ENCODE measurements at places on chromosomes 3 and 15.

- DNase-seq = no peak
Observed at GRCh38 chr3:195260280-195260905, 10.6 kb downstream of the XXYLT1 start.

- DNase-seq = no peak
Observed at GRCh38 chr15:89406940-89407607, 72.5 kb upstream of the POLG start.

GRCh38 chr3:73500321-73500720 is 124.4 kb downstream of the PDZRN3 start:
- no peak for DNase-seq

- DNase-seq = peak; percentile 83
Observed at GRCh38 chr15:73956743-73957135, 30.5 kb downstream of the LOXL1 start.

DNA sequence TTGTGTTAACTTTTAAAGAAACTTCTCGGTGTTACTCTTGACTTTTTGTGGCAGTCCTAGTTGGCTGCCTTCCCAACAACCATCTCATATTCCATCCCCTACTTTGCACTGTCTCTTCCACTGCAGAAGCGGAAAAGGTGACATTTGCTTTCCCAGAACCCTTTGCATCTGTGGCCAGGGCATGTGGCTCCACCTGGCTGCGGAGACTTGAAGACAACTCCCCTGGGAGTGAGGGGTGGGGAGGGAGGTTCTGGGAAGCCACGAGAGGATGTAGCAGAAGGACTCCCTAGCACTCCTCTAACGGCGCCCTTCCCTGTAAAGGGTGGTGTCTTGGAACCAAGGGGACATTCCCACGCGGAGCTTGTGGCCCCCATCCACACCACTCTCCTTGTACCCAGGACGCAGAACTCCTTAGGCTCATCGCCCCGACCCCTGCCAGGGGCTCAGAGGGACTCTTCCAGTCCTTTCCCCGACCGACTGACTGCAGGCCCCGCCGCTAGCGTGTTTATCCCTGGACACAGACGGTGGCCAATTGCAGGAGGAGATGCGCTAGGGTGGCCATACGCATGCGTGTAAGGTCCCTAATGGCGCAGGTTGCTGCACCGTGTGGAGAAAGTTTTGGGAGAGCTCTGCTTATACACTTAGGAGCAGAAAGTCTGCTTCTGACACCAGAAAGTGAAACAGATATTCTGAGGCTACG is 33.2 kb upstream of the SECISBP2L start:
- DNase-seq = no peak

DNA sequence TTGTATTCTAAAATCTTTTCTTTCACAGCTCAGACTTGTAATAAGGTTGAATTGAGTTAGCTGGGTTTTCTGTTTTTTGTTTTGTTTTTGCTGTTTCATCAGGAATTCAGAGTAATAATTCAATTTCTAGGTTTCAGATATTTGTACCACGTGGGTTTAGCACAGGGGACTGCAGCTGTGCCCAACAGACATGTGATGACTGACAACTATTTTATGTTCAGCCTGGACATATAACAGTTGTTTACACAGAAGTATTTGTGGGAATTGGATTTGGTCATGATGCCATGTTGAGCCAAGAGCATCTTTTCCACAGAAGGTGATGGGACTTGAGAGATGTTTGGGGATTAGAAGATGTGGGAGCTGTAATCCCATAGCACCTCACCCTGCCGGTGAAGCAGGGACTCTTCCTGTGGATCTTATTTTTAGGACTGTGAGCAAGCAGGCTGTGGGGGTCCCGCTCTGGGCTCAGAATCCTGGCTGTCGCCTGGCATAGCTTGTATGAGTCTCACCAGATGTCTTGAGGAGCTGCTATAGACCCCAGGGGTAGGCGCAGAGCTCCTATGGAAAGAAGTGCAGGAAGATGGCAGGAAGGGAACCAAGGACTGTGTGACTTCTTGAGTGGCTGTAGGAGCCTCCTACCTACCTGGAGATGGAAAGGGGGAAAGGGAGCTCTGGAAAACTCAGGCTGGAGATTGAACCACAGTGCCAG is 23.7 kb downstream of the PXYLP1 start:
- DNase-seq = no peak

- DNase-seq = no peak
Observed at GRCh38 chr3:47404955-47405790, 24.4 kb downstream of the PTPN23 start.

GRCh38 chr3:39241561-39241960 is 38.3 kb downstream of the CX3CR1 start:
- DNase-seq = no peak

DNA sequence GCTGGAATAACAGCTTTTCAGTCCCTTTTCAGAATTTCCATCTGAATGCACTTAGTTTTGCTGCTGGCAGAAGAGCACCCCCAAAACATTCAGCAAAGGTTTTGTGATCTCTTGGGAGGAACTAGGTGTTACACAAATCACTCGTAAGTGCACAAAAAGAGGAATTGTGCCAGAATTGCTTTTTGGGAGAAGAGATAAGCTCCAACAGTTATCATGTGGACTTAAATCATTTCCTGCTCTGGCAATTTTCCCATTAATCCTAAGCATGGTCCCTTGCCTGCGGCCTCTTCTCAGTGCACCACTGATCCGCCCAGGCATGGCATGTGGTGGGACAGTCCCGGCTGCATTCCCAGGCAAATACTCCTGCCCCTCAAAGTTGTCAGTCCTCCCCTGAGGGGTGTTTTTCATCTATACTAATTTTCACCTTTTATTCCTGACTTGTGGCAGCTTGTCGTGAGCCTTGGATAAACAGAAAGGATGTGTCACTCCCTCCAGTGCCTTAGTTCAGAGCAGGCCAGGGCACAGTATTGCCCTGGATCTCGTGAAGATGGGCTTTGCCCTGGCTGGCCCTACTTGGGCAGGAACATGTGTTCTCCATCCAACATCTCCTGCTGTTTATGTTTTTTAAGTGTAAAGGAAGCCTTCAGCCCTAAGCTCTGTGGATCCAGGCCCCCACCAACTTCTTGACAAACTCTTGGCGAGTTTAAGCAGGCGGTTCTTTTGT is 44.6 kb upstream of the VILL start:
- peak; percentile 31 for DNase-seq

- DNase-seq = peak; percentile 39
Observed at GRCh38 chr15:43150191-43150929, 17.0 kb downstream of the TMEM62 start.

- no peak for DNase-seq
Observed at GRCh38 chr3:197508461-197508860, 47.3 kb downstream of the BDH1 start.

GRCh38 chr3:71846185-71846584 is 61.2 kb upstream of the PROK2 start:
- DNase-seq = no peak

- DNase-seq = no peak
Observed at GRCh38 chr15:32730677-32731654, 13.2 kb downstream of the GREM1 start.

Data from T1000 (cell line).